ENCODE measurements at places on chromosomes 13 and 19. TPM values are rescaled to one million over a fixed set of nuclear protein-coding genes. Genes with fewer than 3 reads are reported as not detected.

The FRY gene
- total RNA-seq, result 95.8 TPM

The SPACA7 gene
- not detected for total RNA-seq

The PTPRS gene
- total RNA-seq, result 20.5 TPM

GRCh38 chr13:46716821-46717220 is 80.1 kb downstream of the ESD start:
- no peak for DNase-seq

GRCh38 chr19:39507715-39508364 is 7.1 kb upstream of the SELENOV start:
- no peak for DNase-seq

DNA sequence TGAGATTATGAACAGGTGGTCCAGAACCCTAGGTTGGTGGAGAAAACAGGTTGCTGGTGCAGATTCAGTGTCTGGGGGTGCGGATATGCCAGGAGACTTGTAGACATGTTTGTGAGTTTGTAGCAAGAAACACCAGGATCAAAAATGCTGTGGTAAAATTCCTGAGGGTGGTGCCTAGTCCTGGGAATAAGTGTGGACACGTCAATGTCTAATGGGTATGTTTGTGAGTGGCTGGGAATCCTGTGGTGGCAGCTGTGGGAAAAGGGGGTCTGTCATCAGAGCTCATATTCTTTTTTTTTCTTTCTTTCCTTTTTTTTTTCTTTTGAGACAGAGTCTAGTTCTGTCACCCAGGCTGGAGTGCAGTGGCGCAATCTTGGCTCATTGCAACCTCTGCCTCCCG is 7.2 kb downstream of the ZNF708 start:
- no peak for DNase-seq

DNA sequence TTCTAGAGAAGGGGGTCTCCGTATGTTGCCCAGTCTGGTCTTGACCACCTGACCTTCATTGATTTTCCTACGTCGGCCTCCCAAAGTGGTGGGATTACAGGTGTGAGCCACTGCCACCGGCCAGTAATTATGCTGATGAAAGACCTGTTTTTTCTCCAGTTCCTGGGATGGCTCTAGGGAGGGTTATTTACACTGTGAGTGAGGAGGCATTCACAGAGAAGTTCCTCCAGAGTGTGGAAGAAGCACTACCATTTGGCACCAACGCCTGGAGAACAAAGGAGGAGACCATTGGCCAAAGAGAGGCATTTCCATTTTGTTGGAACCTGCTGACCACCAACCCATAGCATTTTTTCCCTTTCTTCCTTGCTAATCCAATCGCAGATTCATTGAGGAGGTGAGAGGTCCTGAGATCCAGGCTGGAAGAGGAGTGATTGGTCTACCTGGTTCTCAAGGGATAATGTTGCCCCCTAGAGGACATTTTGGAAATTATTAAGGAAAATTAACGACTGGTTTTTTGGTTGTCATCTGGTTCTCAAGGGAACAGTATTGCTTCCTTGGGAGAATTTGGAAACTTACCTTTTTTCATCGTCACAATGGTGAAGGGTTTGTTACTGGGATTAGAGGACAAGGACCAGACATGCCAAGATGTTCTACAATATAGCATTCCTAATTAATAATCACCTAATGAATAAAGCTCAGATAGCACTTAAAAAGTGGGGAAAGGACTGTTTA is 5.5 kb upstream of the SAE1 start:
- no peak for DNase-seq

DNA sequence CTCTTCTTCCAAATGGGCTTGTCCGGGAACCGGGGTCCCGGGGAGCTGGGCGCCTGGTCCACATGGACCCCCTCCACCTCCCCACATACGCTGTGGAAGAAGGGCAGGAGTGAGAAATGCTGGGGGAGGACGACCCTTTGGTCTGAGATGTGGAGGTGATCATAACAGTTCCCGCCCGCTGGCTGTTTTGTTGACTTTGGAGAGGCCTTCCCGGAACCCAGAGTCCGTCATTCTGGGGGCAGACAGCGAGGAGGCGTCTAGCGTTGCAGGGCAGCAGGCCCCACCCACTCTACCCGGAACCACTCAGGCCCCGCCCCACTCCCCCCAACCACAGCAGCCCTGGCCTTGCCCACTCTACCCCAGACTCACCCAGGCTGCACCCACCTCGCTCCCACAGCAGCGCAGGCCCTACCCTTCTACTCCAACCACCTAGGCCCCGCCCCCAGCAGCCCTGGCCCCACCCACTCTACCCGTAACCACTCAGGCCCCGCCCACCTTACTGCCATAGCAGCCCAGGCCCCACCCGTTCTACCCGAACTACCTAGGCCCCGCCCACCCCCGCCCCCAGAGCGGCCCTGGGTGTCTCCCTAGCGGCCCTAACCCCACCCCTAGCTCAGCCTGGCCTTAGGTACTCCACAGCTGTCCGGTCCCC is 7.1 kb downstream of the GPR108 start:
- peak; percentile 38 for DNase-seq

DNA sequence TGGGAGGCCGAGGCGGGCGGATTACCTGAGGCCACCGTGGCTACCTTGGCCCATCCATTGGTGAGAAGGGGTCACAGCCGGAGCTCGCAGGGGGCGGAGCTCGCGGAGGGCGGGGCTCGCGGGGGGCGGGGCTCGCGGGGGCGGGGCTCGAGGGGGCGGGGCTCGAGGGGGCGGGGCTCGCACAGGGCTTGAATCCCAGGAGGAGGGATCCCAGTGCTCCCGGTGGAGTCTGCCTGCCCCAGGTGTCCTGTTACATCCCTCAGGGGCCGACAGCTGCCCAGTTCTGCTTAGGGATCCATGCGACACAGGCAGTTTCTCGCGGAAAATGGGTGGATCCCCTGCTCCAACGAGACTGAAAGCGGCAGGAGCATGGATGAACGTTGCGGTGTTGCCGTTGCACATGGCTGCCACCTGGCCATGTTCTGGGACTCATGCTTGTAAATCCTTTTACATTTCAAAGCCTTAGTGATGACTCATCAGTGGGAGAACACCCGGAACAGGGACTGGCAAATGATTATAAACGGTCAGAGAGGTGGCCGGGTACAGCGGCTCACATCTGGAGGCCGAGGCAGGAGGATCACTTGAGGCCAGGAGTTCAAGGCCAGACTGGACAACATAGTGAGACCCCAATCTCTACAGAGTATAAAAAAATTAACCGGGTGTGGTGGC is 25.1 kb downstream of the TMPRSS9 start:
- DNase-seq, result peak; percentile 52

GRCh38 chr13:30450066-30450465 is 15.7 kb downstream of the HMGB1 start:
- no peak for DNase-seq

GRCh38 chr13:113967729-113968462 is 6.0 kb downstream of the C13orf46 start:
- DNase-seq, result no peak

DNA sequence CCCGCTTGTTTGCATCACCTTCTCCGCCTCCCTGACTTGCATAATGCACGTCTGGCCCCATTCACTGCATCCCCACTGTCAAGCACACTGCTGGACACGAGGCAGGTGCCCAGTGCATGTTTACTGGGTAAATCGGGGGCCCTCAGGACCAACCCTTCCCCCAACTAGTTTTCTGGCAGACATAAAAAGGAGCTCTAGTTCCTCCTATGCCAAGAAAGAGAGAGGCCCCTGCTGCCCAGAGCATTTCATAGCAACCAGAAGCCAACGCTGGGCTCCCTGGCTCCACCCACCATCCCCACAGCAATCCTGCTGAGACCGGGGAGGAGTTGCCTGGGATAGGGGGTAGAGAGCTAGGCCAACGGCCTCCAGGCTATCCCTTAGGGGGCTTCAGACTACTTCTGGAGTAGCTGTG is 23.2 kb downstream of the ANKRD27 start:
- DNase-seq, result no peak

All from dermis microvascular lymphatic vessel endothelial cell (primary cell).